Thymus (tissue), 14 donors: ENCODE measurements at places on chromosomes 5 and 9. TPM values are rescaled to one million over a fixed set of nuclear protein-coding genes. Genes with fewer than 3 reads are reported as not detected.

Gene SREK1
- polyA plus RNA-seq = 59.4 TPM

Gene MEGF10
- 0.32 TPM for polyA plus RNA-seq

Gene S1PR3
- polyA plus RNA-seq = 4.7 TPM

Gene SNX18
- polyA plus RNA-seq = 8.5 TPM

Gene PTPN3
- 9.5 TPM for polyA plus RNA-seq

Gene FNBP1
- 79.6 TPM for polyA plus RNA-seq

Gene SHLD3
- 5.6 TPM for polyA plus RNA-seq

Gene PDZD2
- polyA plus RNA-seq = 6.8 TPM

Gene RHOBTB3
- 18.1 TPM for polyA plus RNA-seq

Gene PKD2L2
- 0.07 TPM for polyA plus RNA-seq
